MV-4-11 (cell line): ENCODE measurements at places on chromosomes 6 and 20.

GRCh38 chr20:54474866-54475265, 527 bp upstream of the DOK5 start:
- no peak for DNase-seq

GRCh38 chr20:53971096-53971683, 99.2 kb downstream of the BCAS1 start:
- DNase-seq: no peak

DNA sequence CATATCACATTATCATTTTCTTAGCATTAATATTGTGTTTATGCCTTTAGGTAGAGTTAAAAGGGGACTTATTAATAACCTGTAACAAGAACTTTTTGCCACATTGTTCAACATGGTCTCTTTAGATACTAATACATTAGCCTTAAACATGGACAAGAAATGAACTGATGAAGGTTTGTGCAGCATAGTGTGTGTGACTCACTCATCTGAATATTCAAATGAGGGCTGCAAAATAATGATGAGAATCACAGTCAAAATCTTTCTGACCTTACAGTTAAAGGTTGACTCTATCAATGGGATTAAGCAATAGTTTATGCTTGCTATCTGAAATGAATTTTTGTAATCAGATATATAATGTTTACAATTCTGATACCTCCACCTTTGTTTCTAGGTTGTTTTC, 1189.3 kb upstream of the CITED2 start:
- DNase-seq: no peak

DNA sequence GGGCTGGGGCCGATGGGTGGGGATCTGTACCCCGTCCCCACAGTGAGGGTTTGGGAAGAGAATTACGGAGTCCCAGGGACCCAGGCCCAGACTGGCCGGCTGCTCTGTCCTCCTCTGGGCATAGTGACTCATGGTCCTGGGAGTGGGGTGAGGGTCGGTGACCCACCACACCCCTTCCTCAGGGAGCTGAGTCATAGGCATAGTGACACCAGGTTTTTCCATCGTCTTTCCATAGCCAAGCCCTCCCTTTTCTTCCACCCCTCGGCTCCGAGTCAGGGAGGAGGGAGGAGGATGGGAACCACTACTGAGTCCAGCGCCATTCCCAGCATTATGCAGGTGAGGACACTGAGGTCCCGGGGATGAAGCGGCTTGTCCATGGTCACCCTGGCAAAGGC, 8.9 kb downstream of the CYP21A2 start:
- DNase-seq: no peak

- no peak for DNase-seq
Measured at GRCh38 chr20:19616620-19617019, 141.4 kb upstream of the RIN2 start.

DNA sequence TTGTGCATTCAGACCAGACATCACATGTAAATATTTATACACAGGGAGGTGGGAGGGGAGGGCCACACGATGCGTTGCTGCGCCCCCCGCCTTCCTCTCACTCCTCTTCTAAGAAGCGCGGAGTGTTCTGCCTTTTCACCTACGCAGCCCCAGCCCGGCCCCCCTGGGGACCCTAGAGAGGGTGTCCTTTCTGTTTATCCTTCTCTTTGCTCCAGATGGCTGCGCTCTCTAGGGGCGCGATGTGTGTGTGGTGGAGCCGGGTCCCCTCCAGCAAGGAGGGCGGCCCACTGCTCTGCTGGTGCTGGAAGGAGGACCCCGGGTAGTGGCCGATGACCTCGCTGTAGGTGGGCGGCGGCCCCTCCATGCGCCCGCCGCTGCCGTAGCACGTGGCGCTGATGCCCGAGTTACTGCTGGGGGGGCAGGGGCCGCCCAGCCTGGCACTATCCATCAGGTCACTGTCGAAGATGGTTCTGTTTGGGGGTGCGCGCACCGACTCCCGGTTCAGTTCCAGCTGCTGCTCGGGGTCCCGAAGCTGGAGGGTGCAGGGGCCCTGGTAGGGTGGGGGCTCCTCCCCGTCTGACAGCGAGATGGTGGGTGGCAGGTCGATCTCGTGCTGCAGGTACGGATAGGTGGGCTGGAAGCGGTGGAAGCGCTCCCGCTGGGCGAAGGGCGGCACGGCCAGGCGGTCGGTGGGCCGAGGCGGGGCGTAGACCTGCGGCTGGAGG, 31.8 kb upstream of the ZBP1 start:
- DNase-seq: no peak

DNA sequence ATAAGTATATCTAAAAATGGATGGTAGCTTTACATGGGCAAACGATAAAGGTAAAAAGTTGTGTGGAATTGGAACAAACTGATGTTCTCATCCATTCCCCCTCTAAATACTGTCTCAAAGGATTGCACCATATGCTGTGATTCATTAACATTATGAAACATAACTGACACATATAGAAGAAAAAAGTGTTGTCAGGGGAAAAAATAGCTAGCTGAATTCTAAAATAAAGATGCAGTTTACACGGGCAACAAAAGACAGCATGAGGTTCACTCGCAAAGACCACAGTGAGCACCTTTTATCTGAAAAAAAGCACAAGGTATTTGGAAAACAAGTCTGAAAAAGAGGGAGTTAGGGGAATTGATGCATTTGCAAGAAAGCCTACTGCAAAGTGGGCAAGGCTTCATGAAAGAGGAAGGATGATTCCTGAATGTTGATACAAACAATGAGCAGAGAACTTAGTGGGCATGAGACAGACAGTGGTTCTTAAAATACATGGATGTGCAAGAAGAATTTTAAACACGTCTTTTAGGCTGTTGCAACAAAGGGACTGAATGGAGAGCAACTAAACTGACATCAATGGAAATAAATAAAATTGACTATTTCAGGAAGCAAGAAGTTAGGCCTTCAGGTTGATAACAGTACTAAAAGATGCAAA, 280.9 kb downstream of the KIF16B start:
- DNase-seq: peak; percentile 78

DNA sequence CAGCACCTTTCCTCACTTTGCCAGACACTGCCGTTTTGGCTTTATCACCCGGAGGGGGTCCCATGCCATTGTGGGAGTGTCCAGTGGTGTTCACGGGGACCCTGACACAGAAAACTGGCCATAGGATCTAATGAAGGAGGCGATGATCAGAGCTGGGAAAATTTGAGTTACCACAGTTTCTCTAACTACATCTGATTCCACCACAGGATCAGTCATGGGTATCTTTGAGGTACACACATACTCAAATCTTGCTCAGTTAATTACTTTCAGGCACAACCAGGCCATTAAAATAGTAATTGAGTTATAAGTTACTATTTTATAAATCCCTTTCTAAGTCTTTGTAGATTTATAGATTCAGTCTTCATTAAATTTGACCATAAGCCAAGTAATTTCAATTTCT, 215.1 kb downstream of the PRL start:
- DNase-seq: no peak

- no peak for DNase-seq
Measured at GRCh38 chr6:45563041-45563440, 185.3 kb upstream of the SUPT3H start.

- no peak for DNase-seq
Measured at GRCh38 chr20:6711951-6712649, 55.4 kb upstream of the BMP2 start.

GRCh38 chr20:60420676-60421229, 462.5 kb downstream of the CDH26 start:
- DNase-seq: no peak

GRCh38 chr20:25984933-25985332, 288.3 kb upstream of the ZNF337 start:
- no peak for DNase-seq

DNA sequence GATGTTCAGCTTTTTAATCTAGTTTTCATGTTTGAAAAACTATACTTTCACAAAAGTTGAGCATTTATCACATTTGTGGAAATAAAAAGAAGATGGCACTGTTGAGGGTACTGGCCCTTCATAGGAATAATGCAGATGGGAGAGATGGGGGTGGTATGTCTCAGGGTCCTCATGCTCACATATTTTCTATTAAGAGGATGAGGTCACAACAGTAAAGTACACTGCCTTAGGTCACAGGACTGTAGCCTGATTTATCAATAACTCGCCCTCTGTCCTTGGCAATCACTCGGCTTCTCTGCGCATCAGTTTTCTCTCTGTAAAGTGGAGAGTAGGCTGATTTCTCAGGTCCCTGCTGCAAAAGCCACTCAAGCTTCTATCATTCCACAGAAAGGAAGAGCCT, 55.9 kb downstream of the PPP1R3G start:
- DNase-seq: no peak

DNA sequence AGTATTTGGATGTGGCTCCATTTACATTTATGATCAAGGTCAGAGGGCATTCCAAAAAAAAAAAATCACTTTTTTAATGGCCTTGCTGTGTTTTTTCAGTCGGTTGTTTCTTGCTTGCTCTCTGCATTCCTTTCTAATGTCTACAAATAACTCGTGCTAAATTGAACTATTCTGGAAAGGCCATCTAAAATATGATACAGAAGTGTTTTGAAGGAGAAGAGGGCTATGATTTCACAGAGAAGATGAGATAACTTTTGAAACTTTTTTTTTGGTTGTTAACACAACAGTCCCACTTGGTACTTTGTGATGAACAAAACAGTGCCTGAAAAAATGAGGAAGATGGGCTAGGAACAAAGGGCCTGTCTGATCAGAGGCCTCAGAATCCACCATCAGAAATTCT, 156.1 kb upstream of the SMLR1 start:
- no peak for DNase-seq

- no peak for DNase-seq
Measured at GRCh38 chr6:139143111-139143510, 8.2 kb downstream of the HECA start.

- DNase-seq: no peak
Measured at GRCh38 chr6:48378884-48379407, 267.9 kb upstream of the PTCHD4 start.

DNA sequence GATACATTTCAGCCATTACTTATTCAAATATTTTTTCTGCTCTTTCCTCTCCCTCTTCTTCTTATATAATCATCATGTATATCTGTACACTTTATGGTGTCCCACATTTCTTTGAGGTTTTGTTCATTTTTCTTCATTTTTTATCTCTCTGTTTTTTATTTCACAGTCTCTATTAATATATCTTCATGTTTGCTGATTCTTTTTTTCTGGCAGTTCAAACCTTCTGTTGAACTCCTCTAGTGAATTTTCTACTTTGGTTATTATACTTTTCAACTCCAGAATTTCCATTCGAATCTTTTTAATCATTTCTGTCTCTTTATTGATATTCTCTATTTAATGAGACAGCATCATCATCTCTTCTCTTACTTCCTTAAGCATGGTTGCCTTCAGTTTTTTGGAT, 38.9 kb upstream of the FOXC1 start:
- DNase-seq: no peak

- DNase-seq: no peak
Measured at GRCh38 chr6:168578036-168578435, 137.1 kb downstream of the SMOC2 start.

DNA sequence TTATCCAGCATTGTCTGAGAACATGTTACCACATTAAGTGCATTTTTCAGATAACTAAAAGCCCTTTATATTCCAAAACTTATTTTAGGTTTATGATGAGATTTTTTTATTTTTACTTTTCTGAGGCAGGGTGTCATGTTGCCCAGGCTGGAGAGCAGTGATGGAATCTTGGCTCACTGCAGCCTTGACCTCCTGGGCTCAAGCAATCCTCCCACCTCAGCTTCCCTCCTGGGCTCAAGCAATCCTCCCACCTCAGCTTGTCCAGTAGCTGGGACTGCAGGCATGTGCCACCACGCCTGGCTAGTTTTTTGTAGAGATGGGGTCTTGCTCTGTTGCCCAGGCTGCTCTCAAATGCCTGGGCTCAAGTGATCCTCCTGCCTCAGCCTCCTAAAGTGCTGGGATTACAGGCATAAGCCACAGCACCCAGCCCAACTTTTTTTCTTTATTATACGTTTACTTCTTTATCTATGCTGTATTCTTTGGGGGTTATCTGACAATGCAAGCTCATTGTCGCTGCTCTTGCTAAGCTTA, 6.2 kb downstream of the DYNLT1 start:
- no peak for DNase-seq

GRCh38 chr6:96086745-96087144, 71.0 kb downstream of the FUT9 start:
- no peak for DNase-seq

DNA sequence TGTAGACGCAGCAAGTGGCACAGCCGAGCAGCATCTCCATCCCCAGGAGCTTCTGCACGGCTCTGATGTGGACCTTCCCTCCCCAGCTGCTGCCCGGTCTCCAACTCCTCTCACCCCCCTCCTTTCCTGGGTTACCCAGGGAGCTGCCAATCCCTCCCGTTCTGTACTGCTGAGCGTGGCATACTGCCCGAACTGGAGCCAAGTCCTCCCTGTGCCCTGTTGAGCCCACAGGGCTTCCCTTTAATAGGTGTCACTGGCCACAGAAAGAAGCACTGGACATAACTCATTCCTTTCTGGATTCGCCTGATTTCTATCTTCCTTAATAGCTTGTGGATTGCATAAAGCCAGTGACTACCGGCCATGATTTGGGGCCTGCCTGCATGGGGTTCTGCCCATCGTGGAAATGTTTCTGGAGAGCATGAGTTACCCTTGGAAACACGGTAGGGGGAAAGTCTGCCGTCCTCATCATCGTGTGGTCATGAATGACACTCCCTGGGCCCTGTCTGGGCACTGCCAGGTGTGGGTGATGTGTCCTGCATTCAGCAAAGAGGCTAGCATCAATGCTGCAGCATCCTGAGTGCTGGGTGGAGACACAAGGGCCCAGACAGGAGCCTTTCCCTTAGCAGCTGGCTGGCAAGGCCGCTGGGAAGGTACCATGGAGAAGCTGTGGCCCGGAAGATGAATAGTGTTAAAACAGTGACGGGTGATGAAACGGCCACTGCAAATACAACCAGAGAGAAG, 189.7 kb downstream of the SYNDIG1 start:
- DNase-seq: no peak

DNA sequence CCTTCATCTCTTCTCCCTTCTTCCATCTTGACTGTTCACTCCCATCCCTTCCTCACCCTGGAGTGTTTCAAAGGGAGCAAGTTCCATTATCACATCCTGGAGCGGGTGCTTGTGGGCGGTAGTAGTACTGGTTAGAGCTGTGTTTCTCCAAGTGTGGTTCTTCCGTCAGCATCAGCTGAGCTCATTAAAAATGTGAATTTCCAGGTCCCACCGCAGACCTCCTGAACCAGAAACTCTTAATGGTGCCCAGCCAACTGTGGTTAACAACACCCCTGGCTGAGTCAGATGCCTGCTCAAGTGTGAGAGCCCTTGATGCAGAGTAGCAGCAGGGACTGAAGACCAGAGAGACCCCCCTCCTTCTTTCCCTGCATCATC, 24.4 kb downstream of the ANGPT4 start:
- DNase-seq: no peak

- DNase-seq: no peak
Measured at GRCh38 chr6:141532211-141532610, 600.5 kb upstream of the GJE1 start.

- DNase-seq: no peak
Measured at GRCh38 chr6:8180327-8181159, 78.2 kb upstream of the EEF1E1 start.

DNA sequence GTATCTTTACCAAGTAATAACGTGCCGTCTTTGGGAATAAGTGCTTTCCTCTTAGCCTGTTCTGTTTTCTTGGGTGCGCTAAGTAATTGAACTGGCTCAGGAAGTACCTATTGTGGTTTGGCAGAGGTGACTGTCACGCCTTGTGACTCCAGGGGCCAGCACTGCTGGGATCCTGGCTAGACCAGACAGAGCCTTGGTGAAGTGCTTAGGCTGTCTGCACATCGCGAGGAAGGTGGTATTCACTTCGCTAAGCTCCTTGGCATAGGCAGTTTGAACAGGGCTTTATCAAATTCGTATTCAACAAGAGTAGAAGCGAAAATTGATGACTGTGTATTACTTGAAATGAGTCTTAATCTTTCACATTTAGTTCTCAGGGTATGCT, 17.6 kb downstream of the PRDM1 start:
- DNase-seq: no peak

GRCh38 chr6:144500892-144501291, 215.8 kb downstream of the UTRN start:
- DNase-seq: no peak
